ENCODE measurements at places on chromosomes 11 and 22.

- DNase-seq, result no peak
Measured at GRCh38 chr11:113176599-113177360, 137.6 kb upstream of the TTC12 start.

- DNase-seq, result no peak
Measured at GRCh38 chr22:20793748-20794649, 20.1 kb downstream of the SERPIND1 start.

- DNase-seq, result no peak
Measured at GRCh38 chr11:28547321-28547741, 439.1 kb downstream of the METTL15 start.

DNA sequence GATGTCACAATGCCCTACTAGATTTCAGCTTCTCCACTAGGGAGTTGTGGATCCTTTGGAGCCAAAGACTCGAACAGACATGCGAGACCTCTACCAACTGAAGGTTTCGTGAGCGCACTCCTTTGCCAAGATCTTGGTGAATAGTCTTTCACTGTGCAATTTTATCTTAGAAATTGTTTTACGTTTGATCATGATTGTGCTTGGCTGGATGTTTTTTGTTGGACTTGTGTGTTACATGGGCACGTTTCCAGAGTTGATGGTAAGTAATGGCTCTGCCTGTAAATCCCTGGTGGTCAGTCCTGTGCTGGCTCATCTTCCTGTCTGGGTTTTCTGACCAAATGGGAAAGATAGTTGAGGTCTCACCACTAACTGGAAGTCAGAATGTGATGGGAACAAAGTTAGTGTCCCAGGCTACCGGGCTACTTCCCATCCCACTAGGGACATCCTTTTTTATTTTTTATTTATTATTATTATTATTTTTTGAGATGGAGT lies at the start of gene MISFA:
Gene MISFA (plus strand): TSS at position 51 of the 492 bp plus-strand sequence. CDS start 140 bp downstream, at position 191.
- no peak for DNase-seq

DNA sequence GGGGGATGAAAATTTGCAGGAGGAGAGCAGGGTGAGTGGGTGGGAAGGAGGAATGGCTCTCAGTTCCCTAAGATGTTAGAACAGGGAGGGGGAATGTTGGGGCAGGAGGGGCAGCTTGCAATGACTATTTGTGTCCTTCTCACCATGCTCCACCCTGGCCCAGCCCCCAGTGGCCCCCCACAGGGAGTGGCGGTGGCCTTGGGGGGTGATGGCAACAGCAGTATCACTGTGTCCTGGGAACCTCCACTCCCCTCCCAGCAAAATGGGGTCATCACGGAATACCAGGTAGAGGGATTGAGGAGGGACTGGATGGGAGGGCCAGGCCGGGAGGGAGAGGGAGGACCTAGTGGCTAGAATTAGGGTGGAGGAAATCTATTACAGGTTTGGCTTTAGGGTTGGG lies 10.2 kb downstream of the ROBO3 start:
- no peak for DNase-seq

DNA sequence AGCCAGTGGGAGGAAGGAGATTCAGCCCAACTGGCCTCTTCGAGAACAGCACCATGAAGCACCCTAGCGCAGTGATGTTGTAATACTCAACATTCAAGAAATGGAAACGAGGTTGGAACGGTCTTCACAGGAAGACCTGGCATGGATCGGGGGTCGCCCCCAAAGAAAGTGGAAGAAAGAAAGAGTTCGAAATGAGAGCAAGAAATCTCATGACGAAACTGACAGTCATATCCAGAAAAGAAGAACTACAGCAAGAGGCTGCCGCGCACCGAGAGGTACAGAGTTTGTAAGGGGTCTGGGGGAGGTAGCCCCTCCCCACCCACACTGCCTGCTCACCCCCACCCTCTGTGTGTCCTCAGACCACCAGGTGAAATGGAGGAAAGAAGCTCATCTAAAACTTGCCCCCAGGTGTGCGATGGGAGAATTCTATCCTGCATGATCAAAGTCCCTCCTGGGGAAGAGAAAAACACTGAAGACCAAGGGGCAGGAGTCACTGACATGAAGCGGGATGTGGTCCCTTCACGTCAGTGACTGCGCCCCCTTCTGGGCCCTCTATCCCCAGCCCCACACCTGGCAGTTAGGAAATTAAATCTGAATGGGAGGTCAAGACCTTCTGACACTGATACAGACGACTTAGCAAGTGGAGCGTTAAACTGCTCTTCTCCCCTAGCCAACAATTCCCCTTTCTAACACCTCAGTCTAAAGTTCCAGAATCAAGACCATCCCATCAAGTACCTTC lies 52.9 kb upstream of the SPATA19 start:
- no peak for DNase-seq

DNA sequence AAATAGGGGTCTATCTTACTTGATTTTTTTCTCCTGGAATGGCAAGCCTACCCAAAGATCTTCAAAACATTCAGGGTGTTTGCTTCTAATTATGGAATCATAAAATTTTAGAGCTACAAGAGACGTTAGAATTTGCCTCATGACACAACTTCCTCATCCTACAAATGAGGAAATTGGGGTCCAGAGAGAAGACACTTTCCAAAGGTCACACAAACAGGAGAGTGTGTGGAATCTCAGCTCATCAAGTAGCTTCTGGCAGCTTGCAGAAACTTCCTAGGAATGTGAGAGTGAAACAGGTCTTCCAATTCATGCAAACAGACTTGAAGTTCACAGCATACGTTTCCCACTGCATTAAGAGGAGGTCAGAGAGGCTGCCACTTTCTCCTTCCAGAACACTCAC lies 976.0 kb downstream of the OPCML start:
- no peak for DNase-seq

DNA sequence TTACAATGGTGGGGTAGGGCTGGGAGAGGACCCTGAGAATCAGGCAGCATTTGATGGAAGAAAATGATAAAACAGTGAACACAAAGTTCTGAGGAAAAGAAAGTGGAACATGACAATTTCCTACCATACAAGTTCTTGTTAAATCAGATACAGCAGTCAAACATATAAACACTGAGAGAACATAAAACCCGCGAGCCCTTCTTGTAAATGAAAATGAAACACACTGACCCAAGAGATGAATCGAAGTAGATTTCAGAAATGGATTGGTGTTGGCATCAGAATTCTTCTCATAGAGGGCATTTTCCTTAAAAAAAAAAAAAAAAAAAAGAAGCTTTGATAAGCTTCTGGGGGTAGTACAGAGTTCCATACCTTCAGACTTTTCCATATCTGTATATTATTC lies 134.7 kb upstream of the TMEM45B start:
- no peak for DNase-seq

DNA sequence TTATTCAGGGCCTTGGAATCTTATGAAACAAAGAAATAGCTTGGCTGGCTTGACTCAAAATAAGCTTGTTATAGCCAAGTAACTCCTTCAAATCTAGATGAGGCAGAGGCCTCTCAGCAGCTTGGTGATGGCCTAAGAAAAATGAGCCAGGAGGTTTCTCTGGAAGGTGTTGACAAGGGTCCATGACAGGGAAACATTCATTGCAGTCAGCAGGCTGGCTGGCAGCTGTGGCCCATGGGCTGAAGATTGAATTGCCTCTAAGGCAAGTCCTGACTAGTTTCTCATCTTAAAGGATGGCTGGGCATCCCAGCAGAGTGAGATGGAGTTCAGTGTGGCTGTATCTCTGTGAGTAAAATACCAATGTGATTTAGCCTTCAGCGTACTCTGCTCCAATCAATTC lies 441.0 kb downstream of the NELL1 start:
- DNase-seq, result no peak

DNA sequence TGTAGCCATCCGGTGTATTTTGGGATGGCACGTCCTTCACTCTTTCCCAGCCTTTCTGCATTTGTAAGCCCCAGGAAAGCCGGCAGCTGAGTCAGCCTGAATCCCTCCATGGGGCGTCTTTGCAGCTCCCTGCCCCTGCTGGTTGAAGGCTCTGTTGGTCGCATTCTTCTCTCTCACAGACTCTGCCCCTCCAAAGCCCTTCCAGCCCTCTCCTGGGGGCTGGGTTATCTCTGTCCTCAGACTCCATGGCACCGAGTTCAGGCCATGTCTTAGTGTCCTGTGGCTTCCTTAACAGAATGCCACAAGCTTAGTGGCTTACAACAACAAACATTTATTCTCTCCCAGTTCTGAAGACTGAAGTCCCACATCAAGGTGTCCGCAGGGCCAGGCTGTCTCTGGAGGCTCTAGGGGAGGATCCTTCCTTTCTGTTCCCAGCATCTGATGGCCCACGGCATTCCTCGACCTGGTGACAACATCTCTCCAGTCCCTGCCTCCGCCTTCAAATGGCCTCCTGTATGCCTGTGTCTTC lies 62.2 kb downstream of the BCR start:
- DNase-seq, result no peak

DNA sequence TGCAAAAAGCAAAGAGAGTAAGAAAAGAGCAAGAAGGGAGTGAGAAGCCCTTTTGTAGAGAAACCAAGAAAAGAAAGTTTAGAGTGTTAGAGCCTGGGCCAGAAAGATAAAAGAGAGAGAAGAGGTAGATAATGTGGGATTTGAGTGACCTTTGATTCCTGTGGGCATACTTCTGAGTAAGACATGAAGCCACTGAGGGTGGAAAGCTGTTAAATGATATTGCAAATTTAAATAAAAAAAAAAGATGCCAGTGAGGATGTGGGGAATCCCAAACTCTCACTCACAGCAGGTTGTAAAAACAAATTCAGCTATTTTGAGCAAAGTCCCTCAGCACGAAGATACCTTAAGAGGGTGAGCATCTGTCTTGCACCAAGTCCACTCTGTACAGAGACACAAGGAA lies 59.4 kb upstream of the TOP3B start:
- DNase-seq, result no peak

GRCh38 chr11:67576735-67577475 lies 6.7 kb upstream of the GSTP1 start:
- DNase-seq, result no peak

DNA sequence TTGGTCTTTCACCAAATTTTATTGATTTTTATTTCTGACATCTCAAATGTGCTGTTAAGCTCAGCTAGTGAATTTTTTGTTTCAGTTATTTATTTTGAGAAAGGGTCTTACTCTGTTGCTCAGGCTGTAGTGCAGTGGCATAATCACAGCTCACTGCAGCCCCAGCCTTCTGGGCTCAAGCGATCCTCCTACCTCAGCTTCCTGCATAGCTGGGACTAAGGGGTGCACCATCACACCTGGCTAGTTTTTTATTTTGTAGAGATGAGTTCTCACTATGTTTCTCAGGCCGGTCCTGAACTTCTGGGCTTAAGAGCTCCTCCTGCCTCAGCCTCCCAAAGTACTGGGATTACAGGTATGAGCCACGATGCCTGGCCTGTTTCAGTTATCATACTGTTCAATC lies 282.0 kb downstream of the SBF2 start:
- no peak for DNase-seq

DNA sequence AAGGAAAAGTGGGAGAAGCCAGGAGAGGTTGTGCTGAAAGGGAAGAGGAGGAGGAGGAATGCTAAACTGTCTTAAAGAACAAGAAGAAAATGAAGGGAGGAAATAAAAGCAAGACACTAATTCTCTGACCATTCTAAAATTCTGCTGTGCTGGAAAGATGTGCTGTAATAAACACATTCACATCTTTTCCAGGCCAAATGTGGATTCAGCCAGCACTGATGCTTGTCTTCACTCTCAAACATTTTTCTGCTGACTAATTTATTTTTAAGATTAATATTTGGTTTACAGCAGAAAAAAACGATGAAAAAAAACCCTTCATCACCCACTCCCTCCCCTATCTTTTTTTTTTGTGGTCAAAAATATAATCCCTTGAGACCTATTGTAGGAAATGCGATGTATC lies 223.6 kb downstream of the SWAP70 start:
- no peak for DNase-seq

DNA sequence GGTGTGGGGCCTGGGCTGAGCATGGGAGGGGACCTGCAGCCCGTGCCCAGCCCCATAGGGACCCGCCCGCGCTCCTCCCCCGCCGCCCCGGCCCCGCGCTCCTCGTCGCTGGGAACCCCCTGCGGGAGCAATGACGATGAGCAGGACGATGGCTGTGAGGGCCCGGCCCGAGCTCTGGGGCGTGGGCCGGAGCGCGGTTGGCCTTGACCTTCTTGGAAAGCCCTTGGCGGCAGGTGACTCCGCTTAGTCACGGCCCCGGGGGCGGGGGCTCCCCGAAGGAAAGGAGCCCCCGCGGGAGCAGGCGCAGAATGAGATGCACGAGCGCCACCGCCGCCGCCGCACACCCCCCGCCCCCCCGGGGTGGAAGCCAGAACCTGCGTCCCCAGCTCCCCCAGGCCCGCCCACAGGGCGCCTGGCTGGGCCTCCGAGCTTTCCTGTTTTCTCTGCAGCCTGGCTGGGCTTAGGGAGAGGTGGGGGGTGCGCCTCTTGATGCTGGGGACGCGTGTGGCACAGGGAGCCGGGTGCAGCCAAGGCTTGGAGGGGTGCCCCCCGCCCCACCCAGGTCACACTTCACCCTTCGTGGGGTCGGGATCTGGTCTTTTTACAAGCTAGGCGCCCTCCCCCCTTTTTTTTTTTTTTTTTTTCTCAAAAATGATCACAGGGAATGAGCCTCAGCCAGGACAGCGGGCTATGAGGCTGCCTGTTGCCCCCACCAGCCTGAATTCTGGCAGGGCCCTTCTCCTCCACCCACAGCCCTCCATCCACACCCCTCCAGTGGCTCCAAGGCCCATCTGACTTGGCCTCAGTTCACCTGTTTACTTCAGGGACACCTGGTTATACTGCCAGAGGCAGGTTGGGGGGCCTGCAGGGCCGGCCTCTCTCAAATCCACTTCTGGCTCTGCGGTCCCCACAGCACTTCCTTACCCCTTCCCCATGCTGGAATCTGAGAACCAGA lies 17.9 kb downstream of the CRELD2 start:
- DNase-seq, result peak; percentile 86

- DNase-seq, result no peak
Measured at GRCh38 chr11:104432526-104432925, 268.6 kb upstream of the PDGFD start.

DNA sequence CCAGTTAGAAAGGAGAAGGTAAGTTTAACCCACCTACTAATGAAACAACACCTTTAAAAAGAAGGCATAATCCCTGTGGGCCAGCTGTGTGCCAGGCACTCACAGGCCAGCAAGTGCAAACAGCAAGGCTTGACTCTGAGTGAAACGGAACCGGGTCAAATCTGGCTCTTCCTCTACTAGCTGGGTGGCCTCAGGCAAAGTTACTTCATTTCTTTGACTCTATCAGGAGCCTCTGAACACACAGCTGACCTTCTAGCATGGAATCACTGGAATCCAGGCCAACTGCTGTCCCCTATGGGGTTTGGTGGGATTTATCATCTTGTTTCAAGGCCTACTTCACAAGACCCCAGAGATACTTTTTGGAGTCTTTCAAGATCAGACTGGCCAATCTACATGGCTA lies 3.3 kb downstream of the RAB38 start:
- no peak for DNase-seq

GRCh38 chr11:118657709-118658428 lies 21.6 kb downstream of the TREH start:
- DNase-seq, result no peak

GRCh38 chr22:40714499-40715337 lies 35.4 kb downstream of the MCHR1 start:
- DNase-seq, result no peak

All from activated CD4-positive, CD25-positive, alpha-beta regulatory T cell treated with anti-CD3 and anti-CD28 coated beads, Interleukin-2, amount 50 U/mL, for 16 hours (primary cell).